Putamen (tissue), 1 donor: ENCODE measurements at places on chromosomes 12 and 14.

DNA sequence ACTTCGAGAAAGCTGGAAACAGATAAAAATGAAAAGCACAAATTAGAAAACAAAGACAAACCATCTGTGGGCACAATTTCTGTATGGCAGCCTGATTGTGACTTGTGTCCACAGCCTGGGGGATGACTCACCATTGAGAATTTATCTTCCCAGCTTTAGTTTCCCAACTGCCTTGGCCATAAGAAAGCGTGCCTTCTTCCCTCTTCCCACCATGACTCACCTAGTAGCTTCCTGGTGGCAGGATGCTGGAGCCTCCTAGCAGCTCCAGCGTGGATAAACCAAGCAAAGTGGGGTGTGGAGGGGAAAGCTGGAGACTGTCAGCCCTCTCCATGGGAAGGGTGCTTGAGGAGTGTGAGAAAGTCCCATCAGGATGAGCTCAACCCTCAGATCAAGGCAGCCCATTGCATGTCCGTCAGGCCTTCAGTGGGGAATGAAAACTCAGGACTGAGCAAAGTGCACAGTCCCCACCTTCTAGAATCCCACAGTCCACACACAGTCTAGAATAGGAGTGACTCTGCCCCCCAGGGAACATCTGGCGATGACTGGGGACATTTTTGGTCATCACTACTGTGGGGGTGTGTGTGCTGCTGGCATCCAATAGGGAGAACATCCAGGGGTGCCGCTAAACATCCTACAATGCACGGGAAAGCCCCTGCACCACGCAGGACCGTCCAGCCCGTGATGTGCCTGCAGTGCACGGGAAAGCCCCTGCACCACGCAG is 22.4 kb upstream of the SERPINA6 start:
- no peak for DNase-seq

- no peak for DNase-seq
These were observed 7.0 kb downstream of the KRT6B start for GRCh38 chr12:52444647-52445595.

- no peak for DNase-seq
These were observed 1.7 kb upstream of the MFAP5 start for GRCh38 chr12:8664228-8664913.

DNA sequence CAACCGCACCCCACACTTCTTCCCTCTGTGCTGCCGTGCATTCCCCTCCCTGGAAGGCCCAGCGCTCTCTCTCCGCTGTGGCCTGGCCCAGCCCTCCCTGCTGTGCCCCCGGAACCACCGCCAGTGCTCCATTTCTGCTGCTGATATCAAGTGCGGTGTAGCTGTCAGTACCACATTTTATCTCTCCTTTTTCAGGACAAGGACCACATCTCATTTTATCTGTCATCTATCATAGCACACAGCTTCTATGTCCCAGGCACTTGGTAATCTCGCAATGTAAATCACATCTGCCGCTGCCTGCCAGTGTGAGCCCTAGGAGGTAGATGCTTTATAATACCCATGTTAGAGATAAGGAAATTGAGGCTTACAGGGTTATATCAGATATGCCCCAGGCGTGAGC is 18.3 kb downstream of the IL31 start:
- DNase-seq = no peak

DNA sequence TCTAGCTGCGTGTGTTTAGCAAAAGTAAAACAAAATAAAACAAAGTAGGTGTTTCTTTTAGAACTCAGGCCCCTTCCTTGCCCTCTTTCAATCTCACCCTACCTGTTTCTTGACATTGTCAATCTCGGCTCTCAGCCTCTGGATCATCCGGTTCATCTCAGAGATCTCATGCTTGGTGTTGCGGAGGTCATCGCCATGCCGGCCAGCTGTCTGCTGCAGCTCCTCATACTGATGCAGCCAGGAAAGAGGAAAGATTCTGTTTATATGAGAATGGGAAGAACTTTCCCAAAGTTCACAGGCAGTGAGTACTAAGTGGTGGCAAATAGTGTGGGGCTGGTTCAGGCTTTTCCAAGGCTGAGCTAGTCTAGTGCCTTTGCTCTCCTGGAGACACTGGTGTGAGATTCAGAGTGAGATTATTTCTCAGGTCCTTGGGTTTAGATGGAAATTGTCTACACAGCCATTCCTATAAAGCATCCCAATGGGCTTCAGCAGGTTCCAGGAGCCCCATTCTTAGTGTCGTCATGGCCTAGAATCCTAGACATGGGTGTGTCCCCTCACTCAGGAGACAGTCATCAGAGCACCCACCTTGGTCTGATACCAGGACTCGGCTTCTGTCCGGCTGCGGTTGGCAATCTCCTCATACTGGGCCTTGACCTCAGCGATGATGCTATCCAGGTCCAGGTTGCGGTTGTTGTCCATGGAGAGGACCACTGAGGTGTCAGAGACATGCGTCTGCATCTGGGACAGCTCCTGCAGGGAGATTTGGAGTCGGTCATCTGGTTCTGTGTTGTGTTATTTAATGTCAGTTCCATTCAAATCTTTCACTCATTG is 3.0 kb downstream of the KRT5 start:
- DNase-seq = no peak

DNA sequence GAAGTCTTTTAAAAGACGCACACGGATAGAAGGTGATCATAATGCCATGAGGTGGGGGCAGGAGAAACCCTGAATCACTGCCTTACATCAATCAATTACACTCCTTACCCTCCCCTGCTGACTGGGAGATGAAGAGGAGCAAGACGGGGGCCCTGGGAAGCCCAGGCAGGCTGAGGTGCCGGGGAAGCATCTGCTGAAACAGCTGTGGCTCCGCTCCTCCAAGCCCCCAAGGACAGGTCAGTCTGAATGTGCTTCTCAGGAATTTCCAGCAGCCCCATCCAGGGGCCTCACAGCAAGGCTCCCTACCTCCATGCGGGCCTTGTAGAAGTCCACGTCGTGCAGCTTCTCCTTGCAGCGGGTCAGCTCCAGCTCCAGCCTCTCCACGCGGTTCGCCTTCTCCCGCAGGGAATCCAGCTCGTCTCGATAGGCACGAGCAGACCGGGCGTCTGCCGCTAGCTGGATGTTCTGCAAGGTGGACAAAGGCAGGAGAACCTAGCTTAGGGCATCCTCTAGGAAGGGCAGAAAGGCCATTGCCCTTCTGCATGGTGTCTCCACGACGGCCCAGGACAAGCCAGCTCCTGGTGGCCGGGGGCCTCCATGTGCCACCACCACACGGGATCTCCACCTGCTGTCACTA is 79.8 kb downstream of the CCDC88C start:
- DNase-seq = peak; percentile 68

DNA sequence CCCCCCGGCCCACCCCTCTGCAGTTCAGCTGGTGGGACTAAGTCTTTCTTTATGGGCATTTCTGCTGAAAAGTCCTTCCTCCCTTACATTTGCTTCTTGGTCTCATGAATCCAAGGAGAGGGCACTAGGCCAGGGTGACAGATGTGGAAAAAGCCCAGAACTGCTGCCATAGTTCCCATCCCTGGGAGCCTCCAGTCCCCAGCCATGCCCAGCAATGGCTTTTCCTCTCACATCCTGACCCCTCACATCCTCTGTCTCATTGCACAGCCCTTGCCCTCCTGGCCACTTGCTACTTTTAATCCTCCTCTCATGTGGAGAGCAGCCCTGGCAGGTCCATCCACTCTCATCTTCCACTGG is 122.5 kb downstream of the ZFP36L1 start:
- no peak for DNase-seq

- DNase-seq = no peak
These were observed 212.3 kb downstream of the TMEM121 start for GRCh38 chr14:105738638-105739037.

DNA sequence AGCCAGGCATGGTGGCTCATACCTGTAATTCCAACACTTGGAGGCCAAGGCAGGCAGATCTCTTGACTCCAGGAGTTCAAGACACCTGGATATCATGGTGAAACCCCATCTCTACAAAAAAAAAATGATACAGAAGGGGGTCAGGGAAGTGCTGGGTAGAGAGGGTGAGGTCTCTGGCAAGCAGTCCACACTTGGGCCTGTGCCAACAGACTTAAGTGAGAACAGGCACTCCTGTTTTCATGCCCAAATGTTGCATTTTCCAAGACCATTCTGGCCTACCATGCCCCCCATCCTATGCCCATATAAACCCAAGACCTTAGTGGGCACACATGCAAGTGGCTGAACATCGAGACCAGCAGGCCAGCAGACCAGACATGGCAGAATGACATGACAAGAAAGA is 16.0 kb upstream of the CMAS start:
- no peak for DNase-seq

DNA sequence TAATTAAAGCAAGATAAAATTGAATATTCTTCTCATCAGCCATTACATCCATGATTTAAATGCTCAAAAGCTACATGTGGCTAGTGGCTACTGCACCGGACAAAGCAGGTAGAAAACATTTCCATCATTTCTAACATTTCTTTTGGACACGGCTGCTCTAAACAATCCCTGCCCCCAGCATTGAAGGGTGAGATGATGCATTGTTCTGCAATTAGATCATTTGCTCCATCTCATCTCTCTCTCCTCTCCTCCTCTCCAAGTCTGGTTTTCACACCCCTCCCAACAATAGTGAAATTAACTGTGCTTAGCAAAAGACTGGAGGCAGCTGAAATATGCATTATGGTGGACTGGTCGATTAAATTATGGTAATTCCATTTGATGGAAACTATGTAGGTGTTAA is 288.5 kb downstream of the KSR2 start:
- no peak for DNase-seq

GRCh38 chr12:3262470-3262869 is 185.3 kb downstream of the TSPAN9 start:
- no peak for DNase-seq

DNA sequence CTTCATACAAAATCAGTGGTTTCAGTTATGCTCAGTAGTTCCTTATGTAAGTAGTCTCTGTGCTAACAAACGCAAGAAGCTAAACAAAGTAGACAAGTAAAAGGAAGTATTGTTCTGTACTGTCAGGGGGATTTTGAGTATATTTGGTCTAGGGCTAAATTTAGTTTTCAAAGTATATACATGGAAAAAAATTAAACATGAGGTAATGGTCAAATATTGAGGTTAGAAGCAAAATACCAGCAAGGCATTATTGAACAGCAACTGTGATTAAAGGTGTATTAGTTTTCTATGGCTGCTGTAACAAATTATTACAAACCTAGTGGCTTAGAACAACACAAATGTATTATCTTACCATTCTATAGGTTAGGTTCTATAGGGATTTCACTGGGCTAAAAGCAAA is 18.8 kb downstream of the GNG2 start:
- DNase-seq = no peak

DNA sequence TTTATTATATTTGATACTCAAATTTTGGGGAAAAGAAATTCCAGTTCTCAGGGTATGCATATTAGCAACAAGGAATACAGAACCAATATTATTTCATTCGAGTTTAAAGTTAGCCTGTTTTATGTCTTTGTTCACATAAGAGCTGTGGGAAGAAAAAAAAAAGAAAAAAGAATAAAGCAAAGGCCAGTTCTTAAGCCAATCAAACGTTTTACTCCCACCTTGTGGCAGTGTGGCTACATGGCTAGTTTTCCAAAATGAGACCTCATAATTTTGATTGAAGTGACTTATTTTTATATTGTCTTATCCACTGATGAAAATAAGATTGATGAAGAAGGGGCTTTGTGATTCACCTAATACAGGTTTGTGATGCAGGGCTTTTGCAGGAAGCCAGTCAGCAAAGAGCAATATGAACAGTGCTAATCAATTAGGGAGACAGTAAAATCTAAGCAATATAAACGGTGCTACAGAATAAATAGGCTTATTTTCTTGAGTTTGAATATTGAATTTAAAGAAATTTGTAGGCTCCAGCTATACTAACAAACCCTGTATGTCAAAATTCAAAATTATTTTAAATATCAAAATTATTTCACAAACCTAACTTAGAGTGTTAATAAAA is 624.1 kb upstream of the FOXG1 start:
- DNase-seq = peak; percentile 47

DNA sequence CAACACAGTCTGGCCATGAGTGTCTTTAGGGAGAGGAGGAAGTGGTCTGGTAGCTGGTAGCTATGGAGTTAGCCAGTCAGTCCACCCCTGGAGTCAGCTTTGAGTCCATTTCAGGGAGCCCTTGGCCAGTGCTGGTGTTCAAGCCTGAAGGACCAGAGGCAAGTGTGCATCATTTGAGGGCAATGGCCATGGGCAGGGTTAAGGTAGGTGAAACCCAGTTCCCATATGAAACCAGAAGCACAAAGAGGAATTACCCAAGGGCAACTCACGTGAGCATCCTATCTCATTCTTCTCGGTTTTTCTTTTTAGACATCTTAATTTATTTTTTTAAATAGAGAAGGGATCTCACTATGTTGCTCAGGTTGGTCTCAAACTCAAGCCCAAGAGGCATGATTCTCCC is 61.3 kb upstream of the ACTN1 start:
- no peak for DNase-seq

- DNase-seq = no peak
These were observed 97.8 kb upstream of the FERMT2 start for GRCh38 chr14:53048631-53049030.

DNA sequence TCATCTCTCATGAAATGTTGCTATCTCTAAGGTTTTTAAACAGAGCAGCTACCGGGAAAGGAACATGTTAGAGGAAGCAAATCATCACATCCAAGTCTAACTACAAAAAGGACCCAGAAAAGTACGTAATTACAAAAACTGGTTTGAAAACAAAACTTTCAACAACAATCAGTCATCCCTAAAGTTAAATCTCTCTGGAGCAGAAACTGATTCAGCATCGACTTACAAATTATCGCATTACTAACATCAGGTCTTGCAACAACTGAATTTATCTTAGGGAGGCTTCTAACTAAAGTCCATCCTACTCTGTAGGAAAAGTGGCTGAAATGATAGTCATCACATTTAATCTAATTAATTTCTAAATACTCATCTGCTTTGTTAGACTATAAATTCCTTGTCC is 137.0 kb downstream of the MED13L start:
- no peak for DNase-seq

- peak; percentile 30 for DNase-seq
These were observed 8.5 kb downstream of the WSB2 start for GRCh38 chr12:118052324-118053070.

DNA sequence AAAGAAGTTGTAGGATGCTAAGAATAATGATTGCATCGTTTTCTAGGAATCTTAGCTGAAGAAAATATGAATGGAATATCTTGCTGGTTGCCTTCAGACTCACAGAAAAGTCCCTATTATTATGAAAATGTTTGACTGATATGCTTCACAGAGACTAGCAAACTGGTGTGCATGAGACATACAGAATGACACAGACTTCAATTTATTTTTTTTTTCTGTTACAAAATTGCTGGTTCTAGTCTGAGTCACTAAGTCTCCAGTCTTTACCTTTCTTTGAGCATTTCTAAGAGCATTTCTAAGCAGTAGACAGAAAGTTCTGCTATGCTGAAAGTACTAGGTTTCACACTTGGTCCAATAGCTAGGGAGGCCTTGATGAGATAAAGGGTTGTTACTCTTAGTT is 377.6 kb upstream of the ATP2B1 start:
- no peak for DNase-seq
